Stimulated activated naive CD8-positive, alpha-beta T cell treated with anti-CD3 and anti-CD28 coated beads, Interleukin-15, Interleukin-2, amounts not matched to agents 100 U/mL and 50 U/mL, for 24 hours (primary cell): ENCODE measurements at places on chromosomes 6 and 20.

DNA sequence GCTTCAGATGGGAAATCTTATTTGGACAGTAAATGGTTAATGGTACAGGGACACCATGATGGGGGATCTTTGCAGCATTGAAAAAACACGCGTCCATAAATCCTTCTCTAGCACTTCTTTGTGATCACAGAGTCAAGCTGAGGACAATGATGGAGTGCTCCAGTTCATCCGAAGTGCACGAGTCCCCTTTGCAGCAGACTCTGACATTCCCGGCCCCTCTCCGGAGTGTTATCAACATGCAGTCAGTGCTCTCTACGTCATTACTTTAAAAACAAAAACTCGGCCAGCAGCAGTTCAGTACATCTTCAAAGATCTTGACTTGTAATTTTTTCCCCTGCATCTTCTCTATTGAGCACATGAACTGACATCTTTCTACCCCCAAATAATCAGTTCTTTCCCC is 185.5 kb upstream of the AKAP12 start:
- no peak for DNase-seq

- no peak for DNase-seq
These were observed 9.7 kb downstream of the PLTP start for GRCh38 chr20:45902199-45902701.

DNA sequence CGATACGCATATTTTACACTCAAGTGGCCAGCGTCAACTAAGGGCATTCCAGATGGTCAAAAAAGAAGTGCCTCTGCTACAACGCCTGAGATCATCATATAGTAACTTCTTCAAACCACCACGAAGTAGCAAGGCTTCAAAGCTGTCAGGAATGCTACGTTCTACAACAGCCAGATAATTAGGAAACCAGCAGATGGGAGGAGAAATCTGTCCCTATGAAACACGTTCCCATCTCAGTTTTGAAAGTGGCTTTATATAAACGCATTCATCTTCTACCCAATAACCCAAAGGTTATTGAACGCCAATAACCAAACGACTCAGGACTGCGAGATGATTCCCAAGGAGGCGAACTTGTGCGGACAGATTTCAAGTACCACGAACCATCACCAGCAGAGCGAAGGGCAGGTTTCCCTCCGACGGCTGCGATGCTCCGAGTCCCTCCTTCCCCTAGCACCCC is 1.2 kb downstream of the ABHD12 start:
- no peak for DNase-seq

DNA sequence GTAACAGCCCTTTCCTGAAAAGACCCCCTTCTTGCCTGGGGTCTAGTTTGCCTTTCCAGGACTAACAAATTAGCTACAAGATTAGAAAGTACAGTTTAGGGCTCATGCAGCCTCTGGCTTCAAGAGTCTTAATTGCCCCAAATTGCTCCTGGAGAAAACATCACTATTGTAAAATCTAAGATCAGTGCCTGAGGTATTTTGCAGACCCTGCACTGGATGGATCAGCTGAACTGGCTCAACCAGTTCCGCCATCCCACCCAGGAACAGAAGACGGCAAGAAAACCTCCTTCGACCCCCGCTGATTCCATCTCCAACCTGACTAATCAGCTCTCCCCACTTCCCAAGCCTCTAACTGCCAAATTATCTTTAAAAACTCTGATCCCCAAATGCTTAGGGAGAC is 236.5 kb upstream of the KCNG1 start:
- DNase-seq = no peak
